ENCODE measurements at places on chromosomes 11 and 22.

DNA sequence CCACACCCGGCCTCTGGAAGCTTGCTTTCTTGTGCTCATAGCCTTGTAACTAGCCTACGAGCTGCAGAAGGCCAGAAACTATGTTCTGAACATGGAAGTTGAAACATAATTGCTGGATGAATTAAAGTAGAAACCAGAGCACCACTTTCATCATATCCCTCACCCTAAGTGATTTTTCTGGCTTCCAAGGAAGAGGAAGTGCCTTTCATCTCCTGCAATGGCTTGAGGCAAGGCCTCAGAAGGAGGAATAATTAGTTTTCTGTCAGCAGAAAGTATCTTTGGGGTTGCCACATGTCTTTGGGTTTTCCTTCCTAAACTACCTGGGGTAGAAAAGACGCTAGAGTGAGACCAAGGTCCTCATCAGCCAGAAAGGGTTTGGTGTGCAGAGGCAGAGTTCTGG, 14.5 kb downstream of the RPL27A start:
- no peak for DNase-seq

DNA sequence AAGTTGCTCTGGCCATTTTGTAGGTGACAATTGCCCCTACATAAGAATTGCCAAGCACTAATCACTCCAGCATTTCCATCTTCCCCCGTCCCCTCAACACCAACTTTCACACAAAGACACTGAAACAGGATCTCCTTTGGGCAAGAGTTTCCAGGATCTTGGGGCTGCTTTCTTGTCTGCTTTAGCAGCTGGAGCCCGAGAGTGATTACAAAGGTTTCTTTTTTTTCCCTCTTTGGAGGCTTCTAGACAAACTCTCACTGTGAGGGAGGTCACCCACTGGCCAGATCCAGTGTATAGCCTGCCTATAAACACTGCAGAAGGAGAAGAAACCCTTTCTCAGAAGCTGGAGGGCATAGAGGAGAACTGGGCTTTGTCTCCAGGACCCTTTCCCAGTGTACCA, 92.5 kb downstream of the APIP start:
- DNase-seq, result no peak

- no peak for DNase-seq
These were observed 116.1 kb downstream of the FEZ1 start for GRCh38 chr11:125379981-125380380.

- DNase-seq, result no peak
These were observed 19.3 kb downstream of the SBF2 start for GRCh38 chr11:10274726-10275125.

GRCh38 chr22:38030311-38031133, 26.7 kb upstream of the PICK1 start:
- DNase-seq, result no peak
